Activated T-helper 1 cell treated with Interleukin-2 at 50 U/mL for 16 hours (primary cell): ENCODE measurements at places on chromosomes 16 and 17.

- DNase-seq, result no peak
Observed at GRCh38 chr17:45914047-45914717, 19.8 kb downstream of the MAPT start.

DNA sequence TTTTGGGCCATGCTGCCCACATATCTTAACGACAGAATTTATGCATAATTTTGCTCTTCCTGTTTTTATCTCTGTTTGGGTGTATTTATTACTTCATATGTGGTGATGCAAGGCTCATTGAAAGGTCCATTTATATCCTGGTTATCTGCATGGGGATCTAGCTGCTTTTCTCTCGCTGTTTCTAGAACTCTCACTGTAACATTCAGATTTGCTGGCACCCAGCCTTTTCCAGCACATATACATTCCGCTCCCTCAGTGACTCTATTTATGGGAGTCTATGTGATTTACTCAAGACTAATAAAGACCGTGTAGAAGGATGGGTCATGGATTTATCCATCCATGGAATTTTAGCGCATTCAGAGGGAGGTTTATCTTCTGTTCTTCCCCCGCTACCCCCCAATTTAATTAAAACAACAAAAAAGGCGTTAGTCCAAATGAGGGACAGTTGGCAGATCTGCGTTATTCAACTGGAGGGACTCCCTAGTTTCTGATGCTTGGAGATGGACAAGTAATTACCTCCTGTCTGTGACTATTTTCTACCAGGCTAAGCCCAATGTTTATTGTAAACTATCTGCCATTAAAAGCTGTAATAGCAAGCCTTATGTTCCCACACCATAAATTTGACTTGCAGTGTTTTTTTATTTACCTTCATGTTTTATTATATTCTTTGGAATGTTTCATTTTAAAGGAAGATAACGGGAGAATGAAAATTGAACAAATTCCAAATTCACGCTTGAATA is 19.8 kb upstream of the MARCHF10 start:
- no peak for DNase-seq

GRCh38 chr17:28944862-28945741 is 6.2 kb downstream of the PHF12 start:
- no peak for DNase-seq

DNA sequence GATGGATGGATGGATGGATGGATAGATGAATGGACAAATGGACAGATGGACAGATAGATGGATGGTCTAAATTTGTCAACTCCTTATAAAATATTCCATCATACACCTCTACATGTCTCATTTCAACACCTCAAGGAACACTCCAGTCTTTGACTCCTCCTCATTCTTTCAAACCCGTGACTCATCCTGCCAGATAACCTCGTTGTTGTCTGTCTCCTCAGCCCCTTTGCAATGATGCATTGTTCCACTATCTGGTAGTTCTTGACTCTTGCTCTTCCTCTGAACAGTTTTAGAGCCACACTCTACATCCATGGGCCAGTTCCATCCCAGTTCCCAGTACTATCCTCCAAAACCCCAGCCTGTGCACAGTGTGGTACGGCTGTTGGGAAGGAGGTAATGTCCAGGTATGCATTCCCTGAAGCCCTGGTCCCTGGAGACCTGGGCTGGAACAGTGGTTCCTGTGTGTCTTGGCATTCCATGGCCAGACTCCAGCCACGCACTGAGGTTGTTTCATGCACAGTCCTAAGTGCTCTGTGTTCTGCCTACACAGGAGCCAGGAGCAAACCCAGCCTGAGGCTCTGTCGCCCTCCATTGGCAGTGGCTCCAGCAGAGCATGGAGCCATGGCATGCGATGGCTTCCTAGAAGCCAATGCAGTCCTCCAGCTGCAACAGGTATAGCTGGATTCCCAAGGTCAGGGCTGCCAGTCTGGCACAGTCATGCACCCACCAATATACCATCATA is 105.7 kb downstream of the C17orf67 start:
- DNase-seq, result no peak

- DNase-seq, result no peak
Observed at GRCh38 chr16:85004587-85005205, 6.6 kb downstream of the ZDHHC7 start.

DNA sequence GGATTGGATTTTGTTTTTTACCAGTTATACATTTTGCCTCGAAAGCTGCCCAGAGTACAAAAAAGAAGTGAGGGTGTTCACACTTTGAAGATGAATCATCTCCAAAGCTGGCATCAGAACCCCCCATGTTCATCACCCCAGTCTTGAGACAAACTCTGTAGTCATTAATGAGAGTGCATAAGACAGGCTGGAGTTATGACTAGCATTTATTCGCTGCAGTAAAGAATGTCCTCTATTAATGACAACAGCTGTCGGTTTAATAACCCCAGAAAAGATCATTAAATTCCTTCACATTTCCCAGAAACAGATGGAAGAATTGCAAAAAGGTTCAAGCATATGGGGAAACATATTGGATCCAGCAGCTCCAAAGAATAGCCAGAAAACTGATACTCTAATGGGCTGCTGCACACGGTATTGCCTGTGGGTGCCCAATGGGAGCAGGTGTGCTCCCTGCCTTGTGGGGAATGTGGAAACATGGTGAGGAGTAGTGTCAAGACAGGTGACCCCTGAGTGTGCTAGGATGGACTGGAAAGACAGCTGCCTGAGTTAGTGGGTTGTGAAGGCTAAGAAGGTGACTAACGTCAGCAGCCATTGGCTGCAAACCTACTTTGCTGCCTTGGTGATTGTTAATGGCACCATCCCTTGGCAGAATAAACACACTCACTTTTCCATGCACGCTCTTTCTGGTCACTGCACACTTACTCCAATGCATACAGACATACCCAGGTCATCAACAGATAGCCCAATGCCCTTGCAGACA is 81.9 kb downstream of the AIPL1 start:
- DNase-seq, result no peak

GRCh38 chr17:82548681-82549303 is 29.3 kb downstream of the FOXK2 start:
- no peak for DNase-seq

DNA sequence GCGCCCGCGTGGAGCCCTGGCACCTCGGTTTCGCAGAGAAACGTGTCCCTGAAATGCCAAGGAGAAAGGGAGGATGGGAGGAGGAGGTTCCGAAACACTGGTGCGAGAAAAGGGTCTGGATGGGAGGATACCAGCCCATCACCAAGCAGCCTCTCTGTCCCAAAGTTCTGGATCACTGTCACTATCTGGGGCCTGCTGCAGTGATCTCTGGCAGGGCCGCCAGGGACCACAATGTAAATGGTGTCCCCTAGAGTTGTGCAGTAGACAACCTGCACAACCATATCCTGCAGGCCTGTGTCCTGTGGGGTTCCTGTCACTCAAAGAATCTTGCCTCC is 229.3 kb downstream of the C16orf78 start:
- DNase-seq, result no peak

DNA sequence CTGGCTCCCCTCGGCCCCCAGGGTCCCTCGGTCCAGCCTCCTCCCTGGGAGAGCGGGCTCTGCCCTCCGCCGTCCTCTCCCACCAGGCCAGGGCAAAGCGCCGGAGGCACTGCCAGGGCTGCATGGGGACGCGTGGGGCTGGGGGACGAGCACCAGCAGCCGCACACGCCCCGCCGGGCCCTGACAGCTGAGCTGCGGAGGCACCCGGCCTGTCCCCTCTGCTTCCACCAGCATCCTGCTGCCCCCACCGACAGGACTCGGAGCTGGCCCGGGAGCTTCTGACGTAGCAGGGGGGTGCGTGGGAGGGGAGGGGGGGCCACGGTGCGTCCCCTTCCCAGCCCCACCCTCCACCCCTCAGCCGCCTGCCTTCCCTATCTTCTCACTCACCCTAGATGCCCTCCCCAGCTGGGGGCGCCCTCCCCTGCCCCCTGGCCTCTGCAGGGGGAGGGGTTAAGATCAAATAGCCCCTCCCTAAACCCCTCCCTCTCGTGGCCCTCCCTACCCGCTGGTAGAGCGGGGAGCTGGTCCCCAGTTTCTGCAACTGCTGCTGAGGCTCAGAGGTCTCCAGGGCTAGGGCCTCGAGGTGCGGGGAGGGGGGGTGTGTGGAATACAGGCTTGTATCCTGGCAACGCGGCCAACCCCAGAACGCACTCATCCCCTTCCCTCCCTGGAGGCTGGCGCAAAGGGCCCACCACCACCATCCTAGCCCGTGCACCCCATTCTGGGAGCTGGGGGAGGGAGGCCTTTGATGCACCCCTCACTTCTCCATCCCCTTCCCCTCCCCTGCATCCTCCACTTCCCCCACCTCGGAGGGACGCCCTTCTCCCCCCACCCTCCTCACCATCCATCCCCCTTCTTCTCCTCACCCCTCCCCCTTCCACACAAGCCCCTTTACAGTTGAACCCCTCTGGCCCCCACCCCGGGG is 1.0 kb downstream of the SRCIN1 start:
- no peak for DNase-seq
